ENCODE measurements at places on chromosomes 3 and 15.

DNA sequence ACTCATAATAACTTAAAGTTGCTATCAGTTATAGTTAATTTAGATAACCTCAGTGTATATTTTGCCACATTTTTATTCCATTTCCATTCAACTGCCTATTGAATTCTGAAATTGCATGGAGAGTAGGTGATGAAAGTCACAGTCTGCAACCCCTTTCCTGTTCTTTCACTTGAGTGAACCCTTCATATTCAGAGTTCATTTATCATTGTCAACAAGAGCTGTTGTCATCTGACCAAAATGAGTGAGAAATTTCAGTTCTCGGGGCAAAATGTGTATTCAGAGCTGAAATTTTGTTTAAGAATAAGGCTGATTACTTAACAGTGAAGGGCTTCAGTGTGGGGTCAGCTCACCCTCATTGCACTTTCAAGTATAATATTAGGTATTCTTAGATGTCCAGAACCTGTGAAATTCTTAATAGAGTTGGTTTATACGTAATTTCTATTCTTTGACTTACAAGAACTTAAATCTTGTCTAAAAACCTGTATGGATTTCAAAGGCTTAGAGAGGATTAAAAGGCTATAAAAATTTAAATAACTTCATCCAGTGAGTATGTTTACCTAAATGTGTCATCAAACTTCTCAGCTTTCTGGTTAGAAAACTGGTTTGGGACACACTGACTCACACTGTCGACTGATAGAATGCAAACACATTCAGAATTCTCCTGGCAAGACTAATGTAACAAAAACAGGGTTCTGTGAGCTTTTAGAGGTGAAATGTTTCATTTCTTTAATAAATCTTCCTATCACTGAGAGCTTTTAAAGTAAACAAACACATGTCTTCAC lies 92.2 kb downstream of the CMSS1 start:
- no peak for DNase-seq

DNA sequence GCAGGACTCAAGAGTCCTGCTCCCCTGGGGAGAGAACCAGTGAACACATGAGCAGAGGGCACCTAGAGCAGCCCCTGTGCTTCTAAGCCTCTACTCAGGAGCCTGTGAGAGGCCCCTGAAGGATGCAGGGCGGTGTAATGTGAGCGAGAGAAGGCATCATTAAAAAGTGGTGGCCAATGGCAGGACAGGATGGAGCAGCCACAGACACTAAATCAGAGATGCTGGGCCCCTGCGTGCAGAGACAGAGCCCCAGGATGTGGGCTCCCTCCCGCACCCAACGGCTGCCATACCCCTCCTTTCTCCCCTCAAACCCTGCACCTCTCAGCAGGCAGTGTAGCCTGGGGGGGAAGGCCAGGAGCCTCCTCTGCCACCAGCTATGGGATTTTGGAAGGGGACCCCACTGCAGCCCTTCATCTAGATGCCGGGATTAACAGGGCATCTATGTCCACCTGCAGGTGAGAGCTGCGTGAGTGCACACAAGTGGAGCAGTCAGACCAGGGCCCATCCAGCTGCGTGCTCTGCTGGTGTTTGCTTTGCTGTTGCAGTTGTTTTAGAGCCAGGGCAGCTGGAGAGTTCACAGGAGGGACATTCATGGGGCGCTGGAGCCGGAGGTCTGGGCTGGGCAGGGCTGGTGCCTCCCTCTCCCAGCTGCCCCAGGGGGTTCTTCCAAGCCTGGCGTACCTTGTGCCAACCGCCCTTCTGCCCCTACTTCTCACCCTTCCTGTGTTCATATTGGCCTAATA lies 5.1 kb upstream of the IQSEC1 start:
- no peak for DNase-seq

GRCh38 chr15:97470417-97470816 lies 490.1 kb upstream of the ARRDC4 start:
- DNase-seq = no peak

DNA sequence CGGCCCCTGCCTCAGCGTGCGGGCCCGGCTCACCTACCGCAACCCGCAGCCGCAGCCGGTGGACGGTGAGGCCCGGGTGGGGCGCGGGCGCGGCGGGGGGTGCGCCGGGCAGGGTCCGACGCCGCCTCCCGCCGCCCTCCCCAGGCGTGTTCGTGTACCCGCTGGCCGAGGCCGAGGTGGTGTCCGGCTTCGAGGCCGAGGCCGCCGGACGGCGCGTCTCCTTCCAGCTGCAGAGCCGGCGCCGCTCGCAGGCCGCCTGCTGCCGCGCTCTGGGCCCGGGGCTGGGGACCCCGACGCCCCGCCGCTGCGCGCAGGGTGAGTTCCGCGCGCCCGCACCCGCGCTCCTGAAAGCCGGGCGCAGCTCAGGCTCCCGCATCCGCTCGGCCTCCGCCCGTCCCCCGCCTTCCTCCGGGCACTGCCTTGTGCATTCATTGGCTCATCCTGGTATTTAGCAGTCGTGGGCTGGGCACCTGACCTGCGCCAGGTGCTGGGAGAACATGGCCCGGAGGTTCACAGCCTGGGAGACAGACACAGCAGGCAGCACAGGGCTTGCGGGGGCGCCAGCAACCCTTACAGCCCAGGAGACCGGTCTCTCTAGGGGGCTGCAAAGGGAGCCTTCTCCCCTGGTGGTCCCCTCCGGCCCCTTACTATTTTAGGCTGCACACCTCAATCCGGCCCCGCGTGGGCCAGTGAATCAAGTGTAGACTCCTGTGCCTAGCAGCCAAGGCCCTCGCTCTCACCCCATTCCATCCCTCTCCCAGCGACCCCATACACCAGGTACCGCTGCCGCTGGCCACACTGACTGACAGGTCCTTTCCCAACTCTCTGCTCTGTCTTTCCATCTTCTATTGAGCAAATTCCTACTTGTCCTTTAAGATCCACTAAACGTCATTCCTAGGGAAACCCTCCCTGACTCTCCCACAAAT lies 1.5 kb downstream of the VWA5B2 start:
- DNase-seq = no peak

GRCh38 chr15:51190424-51191068 lies 95.8 kb upstream of the TNFAIP8L3 start:
- DNase-seq = no peak

- no peak for DNase-seq
Measured at GRCh38 chr15:88954431-88955277, 41.5 kb upstream of the MFGE8 start.

DNA sequence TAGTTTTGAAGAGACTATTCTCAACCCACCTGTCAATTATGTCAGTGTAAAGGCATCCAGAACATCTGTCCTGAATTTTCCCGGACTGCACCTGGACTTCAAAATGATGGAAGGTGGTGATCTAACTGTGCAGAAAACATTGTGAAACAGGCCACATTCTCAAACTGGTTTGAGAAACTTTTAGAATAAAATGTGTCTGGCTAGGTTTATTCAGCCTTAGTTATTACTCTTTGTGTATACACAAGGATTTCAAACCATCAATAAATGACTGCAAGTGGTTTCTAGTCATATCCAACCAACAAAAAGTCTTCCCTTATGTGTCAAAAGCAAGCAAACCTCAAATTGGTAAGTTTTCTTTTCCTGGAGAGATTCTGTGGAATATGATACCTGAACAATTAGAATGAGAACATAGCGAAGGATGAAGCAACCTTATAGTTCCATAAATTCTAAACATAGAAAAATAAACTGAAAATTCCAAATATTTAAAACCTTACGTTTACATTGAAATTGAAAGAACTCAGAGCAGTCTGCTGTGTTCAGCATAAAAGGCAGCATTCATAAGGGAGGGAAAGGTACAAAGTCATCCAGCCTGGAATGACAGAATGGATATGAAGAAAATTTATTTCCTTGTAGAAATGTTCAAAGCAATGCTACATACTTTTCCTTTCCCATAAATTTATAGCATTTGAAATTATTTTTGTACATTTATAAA lies 306.6 kb upstream of the TGFBR2 start:
- DNase-seq = no peak

GRCh38 chr15:92864127-92864814 lies 35.9 kb upstream of the CHD2 start:
- DNase-seq = no peak

GRCh38 chr3:34020726-34021680 lies 222.6 kb downstream of the PDCD6IP start:
- no peak for DNase-seq

GRCh38 chr3:38657369-38657768 lies 7.9 kb upstream of the SCN5A start:
- DNase-seq = no peak

- no peak for DNase-seq
Measured at GRCh38 chr3:151990696-151991376, 117.4 kb downstream of the SUCNR1 start.

GRCh38 chr3:61094608-61095007 lies 156.6 kb downstream of the FHIT start:
- DNase-seq = no peak

GRCh38 chr15:93862791-93863190 lies 368.6 kb upstream of the MCTP2 start:
- DNase-seq = no peak

DNA sequence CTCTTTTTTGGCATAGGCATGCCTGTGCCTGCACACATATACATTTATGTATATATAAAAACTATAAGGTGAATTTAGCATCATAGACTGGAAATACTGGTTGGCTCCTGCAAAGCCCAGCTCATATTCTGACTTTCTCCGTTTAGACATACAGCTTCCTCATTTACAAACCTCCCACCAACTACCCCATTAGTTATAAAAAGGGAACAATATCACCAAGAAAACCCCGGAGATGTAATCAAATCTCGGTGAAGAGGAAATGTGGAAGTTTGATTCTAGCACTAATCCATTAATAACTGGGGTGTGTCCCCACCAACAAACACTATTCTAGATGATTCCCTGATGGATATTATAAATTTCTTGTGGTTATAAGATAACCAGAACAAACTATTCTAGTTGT lies 517.7 kb upstream of the TBL1XR1 start:
- DNase-seq = no peak

DNA sequence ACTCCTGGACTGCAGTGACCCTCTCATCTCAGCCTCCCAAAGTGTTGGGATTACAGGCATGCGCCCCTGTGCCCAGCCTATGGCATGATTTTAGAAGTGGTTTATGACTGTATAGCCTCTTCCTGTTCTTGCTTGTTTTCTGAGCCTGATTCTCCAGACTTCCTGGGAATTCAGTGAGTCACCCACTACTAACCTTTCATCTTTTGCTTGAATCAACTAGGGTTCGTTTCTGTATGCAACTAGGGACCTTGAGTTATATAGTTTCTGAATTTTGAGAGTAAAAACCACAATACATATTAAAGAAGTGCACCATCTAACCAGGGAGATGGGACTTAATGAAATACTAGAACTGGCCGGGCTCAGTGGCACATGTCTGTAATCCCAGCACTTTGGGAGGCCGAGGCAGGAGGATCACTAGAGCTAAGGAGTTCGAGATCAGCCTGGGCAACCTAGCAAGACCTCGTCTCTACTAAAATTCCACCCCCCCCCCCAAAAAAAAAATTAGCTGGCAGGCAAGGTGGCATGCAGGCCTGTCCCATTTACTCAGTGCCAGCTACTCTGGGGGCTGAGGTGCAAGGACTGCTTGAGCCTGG lies 76.0 kb downstream of the ZNF609 start:
- DNase-seq = no peak

DNA sequence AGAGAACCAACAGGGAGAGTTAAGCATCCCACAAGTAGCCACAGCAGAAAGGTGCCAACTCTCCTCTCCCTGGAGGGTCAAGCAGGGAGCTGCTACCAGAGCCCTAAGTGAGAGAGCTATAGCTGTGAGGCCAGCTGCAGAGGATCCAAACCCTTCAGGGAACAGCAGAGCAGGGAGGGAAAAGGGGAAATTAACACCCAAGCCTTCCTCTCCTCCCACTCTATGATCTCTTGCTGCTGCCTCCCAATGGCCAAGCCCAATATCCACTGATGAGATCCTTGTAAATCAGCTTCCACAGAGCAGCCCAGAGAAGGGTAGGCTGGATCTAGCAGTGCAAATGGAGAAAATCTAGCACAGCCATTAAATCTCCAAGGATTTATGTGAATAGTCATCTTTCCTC lies 68.2 kb upstream of the THBS1 start:
- DNase-seq = no peak

DNA sequence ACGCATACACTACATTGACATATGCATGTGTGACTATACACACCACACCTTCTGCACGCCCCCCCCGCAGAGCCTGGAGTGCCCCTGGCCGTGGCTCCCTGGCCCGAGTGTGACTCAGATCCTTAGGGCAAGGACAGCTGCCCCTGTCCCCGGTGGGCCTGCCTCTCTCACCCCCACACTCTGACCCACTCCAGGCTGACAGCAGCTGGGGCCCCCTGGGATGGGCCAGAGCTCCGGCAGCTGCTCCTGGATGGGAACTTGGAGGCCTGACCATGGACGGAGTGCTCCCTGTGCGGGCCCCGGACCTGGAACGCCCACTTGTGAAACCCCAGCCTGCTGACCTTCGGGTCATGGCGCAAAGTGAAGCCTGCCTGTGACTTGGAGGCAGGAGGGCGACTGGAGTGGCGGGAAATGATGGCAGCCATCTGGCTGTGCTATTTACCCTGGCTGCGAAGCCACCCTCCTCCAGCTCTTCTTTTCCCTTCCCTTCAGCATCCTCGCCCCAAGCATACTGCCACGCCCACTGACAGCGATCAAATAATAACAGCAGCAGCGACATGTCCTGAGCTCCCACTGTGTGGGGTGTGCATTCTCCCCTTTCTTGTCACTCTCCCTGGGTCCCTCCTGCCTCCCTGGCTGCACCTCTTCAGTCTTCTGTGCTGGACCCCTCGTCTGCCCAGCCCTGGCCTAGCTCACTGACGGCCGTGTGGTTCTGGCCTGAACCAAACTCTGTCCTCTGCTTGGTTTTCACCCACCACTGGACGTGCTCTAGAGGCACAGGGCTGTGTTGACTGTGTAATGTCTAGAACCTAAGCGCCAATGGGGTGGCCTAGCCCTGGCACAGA lies 90.7 kb upstream of the MEF2A start:
- no peak for DNase-seq

DNA sequence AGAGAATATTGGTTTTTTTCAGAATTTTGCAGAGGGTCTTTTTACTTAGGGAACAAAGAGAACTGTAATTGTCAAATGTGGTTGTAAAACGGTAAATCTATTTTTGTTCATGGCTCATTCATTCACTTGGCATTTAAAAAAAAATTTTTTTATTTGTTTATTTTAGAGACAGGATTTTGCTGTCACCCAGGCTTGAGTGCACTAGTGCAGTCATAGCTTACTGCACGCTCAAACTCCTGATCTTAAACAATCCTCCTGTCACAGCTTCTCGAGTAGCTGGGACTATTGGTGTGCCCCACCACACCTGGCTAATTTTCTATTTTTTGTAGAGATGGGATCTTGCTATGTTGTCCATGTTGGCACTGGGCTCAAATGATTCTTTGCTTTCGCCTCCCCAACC lies 301.8 kb downstream of the LPP start:
- no peak for DNase-seq

DNA sequence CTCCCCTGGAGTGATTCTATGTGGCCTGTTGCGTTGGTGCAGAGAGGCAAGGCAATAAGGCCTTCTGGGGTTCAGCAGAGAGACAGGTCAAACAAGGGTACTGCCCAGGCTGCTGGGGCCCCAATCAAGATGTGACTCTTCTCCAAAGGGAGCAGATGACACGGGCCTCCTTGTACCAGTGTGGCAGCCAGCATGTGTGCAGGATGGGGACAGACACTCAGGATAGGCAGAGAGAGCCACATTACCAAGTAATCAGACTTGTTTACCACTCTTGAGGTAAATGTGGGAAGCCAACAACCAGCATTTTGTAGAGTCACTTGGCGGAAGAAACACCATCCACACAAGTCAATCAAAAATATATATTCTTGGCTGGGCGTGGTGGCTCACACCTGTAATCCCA lies 95.3 kb upstream of the DLG1 start:
- no peak for DNase-seq

All from stimulated activated CD4-positive, alpha-beta T cell treated with anti-CD3 and anti-CD28 coated beads, Interleukin-1b, Interleukin-23, amount 100 ng/mL, for 1 hour (primary cell).